ENCODE measurements at places on chromosomes 12 and 14.

- DNase-seq, result no peak
These were observed 195.4 kb downstream of the KIF26A start for GRCh38 chr14:104333646-104334423.

DNA sequence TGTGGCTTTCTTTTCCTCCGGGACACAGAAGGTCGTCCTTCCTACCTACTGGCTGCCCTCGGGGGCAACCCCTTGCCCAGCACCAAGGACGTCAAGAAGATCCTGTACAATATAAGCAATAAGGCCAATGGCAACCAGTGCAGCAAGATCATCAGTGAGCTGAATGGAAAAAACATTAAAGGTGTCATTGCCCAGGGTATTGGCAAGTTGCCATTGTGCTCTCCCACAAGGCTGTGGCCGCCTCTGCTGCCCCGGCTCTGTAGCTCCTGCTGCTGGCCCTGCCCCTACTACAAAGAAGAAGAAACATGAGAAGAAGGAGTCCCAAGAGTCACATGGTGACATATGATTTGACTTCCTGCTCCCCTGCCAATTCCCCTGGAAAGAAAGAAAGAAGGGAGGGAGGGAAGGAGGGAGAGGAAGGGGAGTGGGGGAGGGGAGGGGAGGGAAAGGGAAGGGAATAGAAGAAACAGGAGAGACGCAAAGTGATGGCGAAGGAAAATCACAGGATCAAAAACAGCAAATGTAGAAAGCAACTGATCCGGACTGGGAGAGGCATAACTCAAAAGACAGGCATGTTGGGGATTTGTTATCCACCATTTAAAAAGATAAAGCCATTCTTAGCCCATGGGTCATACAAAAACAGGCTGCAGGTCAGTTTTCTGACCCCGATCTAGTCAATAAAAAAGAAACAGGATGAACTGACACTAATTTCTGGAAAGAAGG, 61.3 kb upstream of the RESF1 start:
- peak; percentile 23 for DNase-seq

GRCh38 chr12:123519141-123520001, 14.1 kb downstream of the RILPL1 start:
- no peak for DNase-seq

DNA sequence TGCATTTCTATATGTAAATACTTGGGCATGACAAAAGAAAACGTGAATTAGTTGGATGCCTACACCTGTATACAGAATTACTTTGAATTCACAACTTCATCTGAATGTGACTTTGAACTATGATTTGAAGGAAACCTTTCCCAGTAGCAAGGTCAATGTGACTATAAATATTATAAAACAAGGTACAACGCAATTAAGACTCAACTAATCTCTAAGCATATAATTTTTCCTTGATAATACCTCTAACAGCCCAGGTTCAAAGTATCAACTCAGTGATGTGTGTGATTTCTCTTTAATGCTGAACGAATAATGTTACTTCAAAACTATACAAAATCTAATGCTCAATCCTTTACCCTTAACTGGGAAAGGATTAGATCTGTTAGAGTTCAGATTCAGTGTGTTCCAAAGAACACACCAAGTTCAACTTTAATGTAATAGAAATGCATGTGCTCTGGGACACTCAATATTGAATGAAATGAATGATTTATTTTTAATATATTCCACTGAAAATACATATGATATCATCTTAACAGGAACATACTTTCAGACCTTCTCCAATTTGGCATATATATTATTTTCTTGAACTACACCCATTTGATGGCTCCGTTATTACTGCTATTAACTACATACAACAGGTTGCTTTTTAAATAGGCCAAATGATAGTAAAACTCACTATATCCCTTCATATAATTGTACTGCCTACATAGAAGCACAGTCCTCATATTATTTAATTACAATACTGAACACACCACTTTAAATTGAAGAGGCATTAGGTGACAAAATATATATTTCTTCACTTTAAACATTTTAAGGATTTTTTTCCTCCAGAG, 40.1 kb upstream of the MTERF2 start:
- no peak for DNase-seq

DNA sequence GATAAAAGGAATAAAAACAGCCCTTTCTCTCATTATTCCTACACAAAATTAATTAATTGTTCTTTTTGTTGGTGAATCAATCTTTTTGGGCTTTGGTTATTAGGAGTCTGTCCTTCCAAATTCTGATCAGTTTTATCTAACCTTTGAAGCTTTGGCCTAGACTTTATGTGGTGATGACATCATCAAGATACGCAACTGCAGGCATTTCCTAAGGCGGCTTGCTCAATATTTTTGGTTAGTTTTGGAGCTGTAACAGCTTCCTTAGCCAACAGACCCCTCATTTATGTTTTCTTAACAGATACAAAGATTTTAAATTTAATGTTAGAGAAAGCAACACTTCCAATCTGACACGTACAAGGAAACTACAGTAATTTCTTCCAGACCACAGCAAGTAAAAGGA, 87.8 kb upstream of the PDE3A start:
- DNase-seq, result no peak

GRCh38 chr12:127966331-127966730, 300.6 kb upstream of the TMEM132C start:
- no peak for DNase-seq

DNA sequence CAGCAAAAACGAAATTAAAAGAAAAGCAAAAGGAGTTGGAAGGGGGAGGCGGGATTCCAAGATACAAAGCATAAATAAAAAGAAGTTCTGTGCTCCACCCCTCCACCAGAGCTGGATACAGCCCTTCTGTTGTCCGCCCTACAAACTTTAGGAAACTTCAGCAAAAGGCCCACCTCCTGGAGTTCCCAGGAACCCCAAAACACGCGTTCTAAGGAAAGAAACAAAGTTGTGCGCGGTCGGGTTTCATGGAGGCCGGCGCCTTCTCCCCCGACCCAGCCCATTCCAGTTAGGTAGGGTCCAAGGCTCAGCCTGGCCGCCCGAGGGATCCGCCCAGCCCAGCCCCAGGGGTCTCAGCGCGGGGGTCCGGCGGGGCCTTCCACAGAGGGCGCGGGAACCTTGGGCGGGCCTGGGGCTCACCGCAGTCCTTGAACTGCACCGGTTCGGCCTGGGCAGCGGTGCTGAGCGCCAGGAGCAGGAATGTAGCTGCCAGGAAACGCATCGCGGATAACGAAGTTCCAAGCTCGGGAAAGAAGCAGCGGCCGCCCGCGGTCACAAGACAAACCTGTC, at the start of gene NPC2:
TSS of gene NPC2 (minus strand) at position 530 of the 567 bp plus-strand sequence. CDS start at position 499, 31 bp downstream.
- DNase-seq, result no peak

DNA sequence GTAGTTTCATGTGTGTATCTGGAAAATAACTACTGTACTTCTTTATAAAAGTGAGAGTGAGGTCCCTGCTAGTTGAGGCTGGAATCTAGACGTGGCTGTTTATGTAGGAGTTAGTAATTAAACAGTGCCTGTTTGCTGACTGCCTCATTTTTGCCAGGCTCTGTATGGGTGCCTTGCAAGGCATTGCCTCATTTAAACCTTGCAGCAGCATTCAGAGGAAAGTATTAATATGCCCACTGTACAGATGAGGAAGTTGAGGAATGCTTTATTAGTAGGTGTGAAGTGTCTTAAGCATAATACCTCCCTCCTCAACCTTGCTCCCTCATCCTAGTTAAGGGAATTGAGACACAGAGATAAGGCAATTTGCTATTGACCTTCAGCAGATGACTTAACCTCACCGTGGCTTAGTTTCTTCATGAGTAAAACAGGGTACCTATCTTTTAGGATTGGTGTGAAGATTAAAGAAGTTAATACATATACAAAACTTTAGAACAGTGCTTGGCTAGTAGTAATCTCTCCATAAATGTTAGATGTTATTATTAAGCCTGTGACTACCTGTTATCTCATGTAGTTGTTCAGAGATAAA, 28.7 kb downstream of the PPM1A start:
- no peak for DNase-seq

DNA sequence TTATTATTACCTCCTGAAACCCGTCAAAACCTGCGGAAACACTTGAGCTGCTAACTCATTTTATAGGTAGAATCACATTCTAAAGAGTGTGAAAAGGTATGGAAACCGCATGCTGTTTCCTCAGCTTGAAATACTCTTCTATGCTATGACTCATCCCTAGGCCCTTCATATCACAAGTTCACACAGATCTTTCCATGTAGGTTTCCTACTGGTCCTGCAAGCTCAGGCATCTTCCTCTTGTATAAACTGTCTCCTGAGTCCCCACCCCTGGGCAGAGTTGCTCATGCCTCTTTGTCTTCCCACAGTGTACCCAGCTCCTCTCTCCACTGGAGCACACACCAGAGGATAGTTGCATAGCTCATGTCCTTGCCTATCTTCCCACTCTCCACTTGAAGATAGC, 84.7 kb downstream of the CMAS start:
- no peak for DNase-seq

Measured in stimulated activated CD8-positive, alpha-beta memory T cell treated with anti-CD3 and anti-CD28 coated beads, Interleukin-15, amount 100 ng/mL, for 4 hours (primary cell).